ENCODE measurements at places on chromosomes 3 and 15.

- DNase-seq = no peak
These were observed 5.9 kb downstream of the MYO5C start for GRCh38 chr15:52289629-52290081.

DNA sequence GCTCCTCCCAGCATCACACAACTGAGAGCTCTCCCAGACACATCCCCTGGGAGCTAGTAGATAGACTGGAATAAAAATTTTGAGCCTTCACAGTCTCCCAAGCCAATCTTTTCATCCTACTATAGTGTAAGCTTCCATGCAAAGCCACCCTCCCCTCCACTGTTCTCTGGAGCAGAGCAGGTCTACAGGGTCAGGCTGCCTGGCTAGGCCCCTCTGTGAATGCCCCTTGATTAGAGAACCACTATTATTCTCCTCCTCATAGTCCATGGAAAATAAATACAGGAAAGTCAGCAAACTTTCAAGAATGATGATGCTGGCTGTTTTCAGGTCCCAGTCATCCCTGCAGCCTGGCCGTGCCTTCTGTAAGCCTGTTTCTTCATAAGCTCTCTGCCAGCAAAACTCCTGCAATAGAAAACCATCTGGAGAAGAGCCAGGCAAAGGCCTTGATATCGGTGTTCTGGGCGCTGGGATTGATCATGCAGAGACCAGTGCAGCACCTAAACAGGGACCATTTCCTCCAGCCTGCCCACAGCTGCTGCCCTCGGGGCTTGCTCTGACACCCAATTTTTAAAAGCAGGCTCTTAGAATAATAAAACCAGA is 51.7 kb downstream of the CRYGS start:
- no peak for DNase-seq

- no peak for DNase-seq
These were observed 43.7 kb downstream of the SLC12A8 start for GRCh38 chr3:125168711-125169393.

GRCh38 chr3:33544126-33544525 is 103.9 kb upstream of the UBP1 start:
- DNase-seq = no peak

GRCh38 chr3:66673293-66673692 is 172.5 kb upstream of the LRIG1 start:
- no peak for DNase-seq

DNA sequence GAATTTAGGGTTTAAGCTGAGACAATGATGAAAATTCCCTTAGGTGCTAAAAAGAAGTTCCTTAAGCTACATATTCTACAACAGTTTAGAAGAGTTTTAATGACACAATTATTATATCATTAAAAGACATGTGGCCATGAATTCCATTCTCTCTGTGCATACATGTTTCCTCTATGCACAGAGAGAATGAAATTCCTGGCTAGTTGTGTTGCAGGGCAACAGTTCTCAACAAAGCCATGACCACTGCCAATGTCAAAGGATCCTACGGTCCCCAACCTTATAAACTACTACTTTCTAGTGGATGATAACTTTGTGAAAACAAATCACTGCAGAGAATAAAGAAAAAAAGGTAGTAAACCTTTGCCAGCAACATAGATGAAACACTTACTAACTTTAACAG is 122.7 kb downstream of the OTOL1 start:
- no peak for DNase-seq

DNA sequence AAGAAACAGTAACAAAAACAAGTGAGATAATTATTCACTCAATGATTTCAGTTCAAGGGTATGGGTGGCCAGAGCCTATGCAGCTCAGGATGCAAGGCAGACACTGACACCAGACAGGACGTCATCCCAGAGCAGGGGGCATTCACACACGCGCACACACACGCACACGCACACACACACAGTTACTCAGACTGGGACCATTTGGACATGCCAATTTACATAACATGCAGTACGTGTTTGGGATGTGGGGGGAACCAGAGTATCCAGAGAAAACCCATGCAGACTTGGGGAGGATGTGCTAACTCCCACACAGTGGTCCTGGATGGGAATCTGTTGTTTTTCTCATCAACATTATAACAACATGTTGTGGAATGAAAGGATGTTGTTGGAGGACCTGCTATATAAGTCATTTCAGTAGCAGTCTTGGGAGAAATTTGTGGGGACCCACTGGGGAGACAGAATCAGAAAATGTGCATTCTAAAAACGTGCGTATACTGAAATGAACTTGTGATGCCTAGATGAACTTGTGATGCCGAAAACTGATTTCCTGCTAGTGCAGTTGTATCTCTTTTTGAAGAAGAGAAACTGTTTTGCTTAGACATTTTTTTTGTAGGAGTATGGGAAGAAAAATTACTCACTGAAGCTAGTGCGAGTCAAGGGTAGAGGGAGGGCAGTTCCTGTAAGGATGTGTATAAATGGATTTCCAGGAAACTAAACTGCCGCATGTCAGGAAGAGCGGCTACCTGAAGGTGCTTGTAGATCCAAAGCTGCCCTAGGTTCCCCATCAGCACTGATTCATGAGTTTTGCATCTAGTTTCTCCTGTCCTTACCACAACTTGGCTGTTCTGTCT is 25.2 kb downstream of the CD200 start:
- DNase-seq = peak; percentile 37

DNA sequence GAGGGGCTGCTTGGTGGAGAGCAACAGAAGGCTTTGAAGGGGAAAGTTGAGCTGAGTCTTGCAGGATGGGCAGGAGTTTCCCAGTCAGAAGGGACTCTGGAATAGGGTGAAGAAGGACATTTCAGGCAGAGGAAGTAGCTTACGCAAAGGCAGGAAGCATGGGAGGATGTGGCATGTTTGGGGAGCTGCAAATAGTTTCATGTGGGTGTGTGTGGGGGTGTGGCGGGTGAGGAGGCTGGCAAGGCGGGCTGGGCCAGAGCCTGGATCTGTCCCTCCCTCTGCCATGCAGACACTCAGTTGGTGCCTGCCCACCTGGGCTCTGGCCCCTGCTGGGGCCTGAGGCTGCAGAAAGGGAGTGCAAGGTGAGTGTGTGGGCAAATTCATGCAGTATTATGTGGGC is 10.4 kb downstream of the TEX264 start:
- peak; percentile 43 for DNase-seq

DNA sequence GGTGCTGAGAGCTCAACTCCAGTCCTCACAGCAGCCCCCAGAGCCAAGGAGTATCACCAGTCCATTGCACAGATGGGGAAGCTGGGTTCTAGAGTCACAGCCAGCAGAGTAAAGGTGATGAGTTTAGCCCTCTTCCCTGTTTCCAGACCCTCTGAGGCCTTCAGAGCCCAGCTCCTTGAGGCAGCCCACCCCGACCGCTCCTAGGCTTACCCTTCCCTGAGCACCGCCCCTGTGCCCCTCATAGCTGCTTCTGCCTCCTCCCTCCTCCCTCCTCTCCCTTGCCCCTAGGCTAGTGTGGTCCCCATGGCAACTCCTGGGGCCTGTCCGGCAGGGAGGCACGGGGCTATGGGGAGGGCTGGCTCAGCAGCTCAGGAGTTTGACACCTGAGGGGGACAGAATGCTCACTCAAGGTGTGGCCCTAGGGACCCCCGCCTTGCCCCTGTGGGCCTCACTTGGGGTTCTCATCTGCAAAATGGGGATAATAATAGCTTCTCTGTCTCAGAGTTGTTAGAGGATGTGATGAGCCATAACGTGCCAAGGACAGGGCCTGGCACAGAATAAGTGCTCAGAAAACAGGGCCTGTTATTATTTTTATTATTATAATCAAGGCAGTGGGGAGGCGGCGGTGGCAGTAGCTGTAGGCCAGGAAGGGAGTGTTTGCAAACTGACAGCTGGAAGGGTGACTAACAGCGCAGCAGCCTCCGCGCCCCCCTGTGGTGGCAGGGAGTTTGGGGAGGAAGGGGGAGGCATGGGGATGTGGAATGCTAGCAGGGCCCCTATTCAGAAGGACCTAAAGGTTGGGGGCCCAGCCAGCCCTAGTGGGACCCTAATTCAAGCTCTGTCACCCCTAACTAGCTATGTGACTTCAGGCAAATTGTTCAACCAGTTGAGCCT is 11.5 kb downstream of the CSK start:
- DNase-seq = peak; percentile 78

GRCh38 chr3:61876797-61877196 is 315.4 kb downstream of the PTPRG start:
- DNase-seq = no peak

GRCh38 chr3:134197681-134198261 is 52.9 kb downstream of the RYK start:
- DNase-seq = peak; percentile 49

DNA sequence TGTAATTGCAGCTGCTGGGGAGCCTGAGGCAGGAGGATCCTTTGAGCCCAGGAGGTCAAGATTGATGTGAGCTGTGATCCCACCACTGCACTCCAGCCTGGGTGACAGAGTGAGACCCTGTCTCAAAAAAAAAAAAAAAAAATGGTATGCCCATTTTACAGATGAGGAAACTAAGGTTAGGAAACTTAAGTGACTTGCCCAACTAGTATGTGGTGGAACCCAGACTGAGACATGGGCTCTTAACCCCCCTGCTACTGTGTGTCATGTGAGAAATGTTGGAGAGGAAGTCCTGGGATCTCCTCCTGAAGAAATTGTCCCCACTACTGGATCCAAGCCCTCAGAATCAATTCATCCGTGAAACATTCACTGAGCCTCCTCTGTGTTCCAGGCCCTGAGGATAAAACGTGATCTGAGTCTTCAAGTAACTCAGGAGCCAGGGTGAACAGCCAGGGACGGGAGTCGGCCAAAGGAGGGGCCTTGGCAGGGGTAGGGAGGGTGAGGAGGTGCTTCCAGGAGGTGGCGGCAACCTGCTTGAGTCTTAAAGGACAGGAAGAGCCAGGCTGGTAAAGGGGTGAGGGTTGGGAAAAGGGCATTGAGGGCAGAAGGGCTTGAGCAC is 19.6 kb upstream of the RNU6-1 start:
- DNase-seq = no peak

DNA sequence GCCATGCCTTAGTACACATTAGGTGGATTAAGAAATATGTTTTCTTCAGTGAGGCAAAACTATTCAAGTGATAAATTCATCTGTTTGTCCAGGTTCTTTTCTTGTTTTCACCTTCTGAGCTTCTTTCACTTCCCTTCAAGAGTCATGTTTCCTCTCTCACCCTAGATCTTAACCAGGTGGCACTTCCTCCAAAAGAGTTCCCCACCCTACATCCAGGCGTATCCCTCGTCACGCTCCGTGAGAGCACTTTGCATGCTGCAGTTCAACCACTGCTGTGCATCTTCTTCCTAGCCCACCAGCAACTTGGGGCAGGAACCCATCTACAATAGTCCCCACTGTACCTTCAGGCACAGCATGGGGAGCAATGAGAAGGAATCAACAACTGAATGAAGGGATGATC is 28.9 kb downstream of the OSBPL10 start:
- no peak for DNase-seq

DNA sequence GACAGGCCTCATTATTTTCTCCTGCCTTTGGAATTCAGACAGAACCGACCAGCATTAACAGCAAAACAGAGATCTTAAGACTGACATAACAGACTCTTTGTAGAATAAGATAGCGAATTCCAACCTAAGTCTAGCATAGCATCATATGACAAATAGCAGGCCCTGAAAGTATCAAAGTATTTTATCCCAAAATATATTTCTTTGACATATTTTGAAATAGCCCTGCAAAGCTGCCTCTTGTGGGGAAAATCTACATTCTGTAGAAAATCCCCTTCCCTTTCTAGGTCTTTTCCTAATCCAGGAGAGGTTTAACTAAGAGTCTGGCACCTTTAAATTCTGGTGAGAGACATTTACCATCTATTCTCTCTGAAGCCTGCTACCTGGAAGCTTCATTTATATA is 34.4 kb upstream of the STRIT1 start:
- no peak for DNase-seq

DNA sequence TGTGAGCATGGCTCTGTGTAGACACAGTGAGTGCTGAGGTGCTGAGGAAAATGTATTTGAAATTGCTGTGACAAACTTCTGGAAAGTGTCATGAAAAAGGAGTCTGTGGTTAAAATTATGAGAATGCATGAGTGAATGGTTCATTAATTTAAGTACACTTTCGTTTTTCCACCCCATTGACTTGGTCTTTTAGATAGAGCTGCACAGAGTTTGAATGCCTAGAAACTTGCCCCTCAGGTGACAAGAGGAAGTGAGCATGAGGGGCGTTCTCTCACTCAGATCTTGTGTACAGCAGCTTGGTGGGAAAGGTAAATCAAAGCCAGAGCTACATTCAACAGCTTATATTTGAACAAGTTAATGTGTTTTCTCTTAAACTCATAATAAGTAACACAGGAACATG is 296.8 kb downstream of the WDR72 start:
- DNase-seq = no peak

DNA sequence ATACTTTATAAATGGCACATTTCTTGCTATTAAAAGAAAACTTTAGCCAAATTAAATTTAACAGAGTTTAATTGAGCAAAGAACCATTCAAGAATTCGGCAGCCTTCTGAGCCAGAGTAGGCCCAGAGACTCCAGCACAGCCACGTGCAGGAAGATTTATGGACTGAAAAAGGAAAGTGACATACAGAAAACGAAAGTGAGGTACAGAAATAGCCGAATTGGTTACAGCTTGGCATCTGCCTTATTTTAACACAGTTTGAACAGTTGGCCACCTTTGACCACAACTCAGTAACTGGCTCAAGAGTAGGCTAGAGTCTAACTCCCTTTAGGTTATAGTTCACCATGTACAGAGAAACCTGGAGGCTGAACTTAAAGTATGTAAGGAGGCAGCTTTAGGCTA is 17.6 kb downstream of the CFAP44 start:
- no peak for DNase-seq

DNA sequence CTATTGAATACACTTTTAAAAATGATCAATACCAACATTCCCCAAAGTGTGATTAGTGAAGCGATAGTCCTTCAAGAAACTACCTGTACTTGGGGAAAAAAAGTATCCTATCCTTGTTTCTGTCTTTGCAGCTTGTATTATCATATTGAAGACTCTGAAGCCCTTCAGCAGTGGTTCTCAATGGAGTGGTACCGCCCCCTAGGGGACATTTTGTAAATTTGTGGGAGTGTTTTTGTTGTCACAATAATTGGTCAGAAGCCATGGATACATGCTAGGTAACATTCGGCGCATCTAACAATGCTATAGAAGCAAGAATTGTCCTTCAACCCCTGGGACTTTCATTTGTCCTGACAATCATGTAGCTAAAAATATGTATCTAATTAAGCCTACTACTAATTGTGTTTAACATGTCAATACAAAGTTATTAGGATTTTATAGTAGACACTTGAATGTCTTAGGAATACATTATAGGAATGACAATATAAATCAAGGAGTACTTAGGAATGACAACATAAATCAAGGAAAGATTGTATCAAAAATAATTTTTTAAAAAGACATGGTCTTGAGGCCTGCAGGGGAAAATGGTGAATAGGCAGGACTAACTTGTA is 53.7 kb downstream of the NMD3 start:
- DNase-seq = peak; percentile 54

- no peak for DNase-seq
These were observed 265.6 kb upstream of the THBS1 start for GRCh38 chr15:39315206-39315850.

GRCh38 chr15:101017093-101017754 is 98.1 kb downstream of the LRRK1 start:
- DNase-seq = no peak

GRCh38 chr15:60772395-60773120 is 293.6 kb upstream of the ICE2 start:
- no peak for DNase-seq

GRCh38 chr3:50008931-50009330 is 69.0 kb downstream of the RBM6 start:
- no peak for DNase-seq

All from CD4-positive, alpha-beta T cell treated with Interleukin-15 for 4 hours (primary cell).